ENCODE measurements at places on chromosomes 2 and 18.

GRCh38 chr2:230925879-230926765 lies 1.1 kb upstream of the GPR55 start:
- peak; percentile 48 for DNase-seq

DNA sequence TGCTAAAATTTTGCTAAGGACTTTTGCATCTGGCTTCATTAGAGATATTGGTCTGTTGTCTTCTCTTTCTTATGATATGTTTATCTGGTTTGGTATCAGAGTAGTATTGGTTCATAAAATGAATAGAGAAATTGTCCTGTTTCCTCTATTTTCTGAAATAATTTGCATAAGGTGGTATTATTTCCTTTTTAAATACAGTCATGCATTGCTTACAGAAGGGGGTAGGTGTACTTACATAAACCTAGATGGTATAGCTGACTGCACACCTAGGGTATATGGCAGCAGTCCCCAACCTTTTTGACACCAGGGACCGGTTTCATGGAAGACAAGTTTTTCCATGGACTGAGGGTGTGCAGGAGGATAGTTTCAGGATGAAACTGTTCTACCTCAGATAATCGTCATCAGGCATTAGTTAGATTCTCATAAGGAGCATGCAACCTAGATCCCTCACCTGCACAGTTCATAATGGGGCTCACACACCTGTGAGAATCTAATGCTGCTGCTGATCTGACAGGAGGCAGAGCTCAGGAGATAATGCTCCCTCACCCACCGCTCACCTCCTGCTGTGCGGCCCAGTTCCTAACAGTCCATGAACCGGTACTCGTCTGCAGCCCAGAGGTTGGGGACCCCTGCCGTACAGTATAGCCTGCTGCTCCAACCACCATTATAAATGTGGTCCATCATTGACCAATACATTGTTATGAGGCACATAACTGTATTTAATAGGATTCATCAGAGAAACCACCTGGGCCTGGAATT lies 189.2 kb downstream of the FAM210A start:
- DNase-seq, result no peak

GRCh38 chr2:104501342-104501741 lies 352.6 kb upstream of the POU3F3 start:
- DNase-seq, result no peak

- DNase-seq, result no peak
Measured at GRCh38 chr18:52337276-52337675, 2.7 kb upstream of the DCC start.

- DNase-seq, result no peak
Measured at GRCh38 chr2:224555823-224556366, 29.3 kb downstream of the CUL3 start.

DNA sequence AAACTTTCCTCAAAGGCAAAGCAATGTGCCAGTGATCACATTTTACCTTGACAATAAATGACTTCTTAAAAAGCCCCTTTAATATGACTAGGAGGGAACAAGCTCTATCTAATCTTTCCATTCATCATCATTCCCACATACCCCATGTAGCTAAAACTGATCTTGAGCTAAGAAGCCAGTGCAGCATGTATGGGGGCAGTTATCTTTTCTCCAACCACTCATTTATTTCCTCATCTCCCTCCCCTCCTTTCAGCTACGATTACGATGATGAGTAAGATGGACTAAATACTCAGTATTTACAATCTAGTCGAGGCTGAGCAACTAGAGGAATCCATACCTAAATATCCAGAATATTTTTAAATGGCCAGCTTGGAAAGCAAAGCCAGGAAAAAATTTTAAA lies 35.5 kb downstream of the PNO1 start:
- DNase-seq, result no peak

DNA sequence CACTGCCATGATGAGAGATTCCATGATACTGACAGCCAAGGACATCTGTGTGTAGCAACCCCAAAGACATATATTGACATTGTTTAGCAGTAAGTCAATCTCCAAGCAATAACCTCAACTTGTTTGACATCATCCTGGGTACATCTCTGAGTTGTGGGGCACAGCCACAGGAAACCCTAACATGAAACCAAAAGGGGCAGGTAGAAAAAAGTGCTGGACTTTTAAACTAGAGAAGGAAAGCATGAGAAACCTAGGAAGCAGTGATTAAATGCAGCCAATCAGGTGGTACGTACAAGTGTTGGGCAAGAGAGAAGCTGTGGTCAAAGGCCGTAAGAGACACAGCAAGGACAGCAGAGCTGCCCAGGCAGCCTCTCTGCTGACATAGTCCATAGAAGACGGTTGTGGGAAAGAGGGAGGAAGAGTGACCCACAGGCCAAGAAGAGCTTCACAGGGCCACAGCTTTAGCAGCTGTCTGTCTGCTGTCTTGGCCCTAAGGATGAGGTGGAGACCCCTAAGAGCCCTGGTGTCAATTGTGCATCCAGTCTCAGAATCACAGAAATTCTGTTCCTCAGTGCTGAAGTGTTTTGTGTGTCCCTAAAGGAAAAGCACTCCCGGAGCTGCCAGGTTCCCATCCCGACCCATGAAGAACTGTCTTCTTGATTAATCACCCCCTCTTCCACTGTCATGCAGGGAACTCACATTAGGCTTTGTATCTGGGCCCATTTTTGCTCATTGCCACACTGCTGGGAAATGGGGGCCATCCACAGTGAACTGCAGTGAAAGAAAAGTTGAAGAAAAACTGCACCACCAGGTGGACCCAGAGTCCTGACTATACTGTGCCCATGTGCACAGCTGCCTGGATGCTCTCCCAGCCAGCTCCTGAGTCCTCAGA lies 25.4 kb upstream of the CHN1 start:
- no peak for DNase-seq

- DNase-seq, result no peak
Measured at GRCh38 chr2:119671752-119672151, 7.2 kb upstream of the TMEM177 start.

GRCh38 chr18:10351219-10351818 lies 103.1 kb upstream of the APCDD1 start:
- no peak for DNase-seq
